ENCODE measurements at places on chromosomes 5 and 9. TPM values are rescaled to one million over a fixed set of nuclear protein-coding genes. Genes with fewer than 3 reads are reported as not detected.

Gene CER1
- total RNA-seq = not detected

GRCh38 chr5:96703995-96704394 is 41.8 kb downstream of the CAST start:
- peaks cover 4% of the 10 kb centered on the region for H3K36me3 ChIP-seq
- H3K27me3 ChIP-seq = no peaks in the 10 kb centered on the region
- no peak for DNase-seq
- H3K27ac ChIP-seq = peak overlapping the region; percentile 27
- H3K4me1 ChIP-seq = peaks cover 27% of the 10 kb centered on the region

- H3K4me3 ChIP-seq = peak overlapping the region; percentile 98
- no peaks in the 10 kb centered on the region for H3K27me3 ChIP-seq
- H3K36me3 ChIP-seq = peaks cover 48% of the 10 kb centered on the region
- peak overlapping the region; percentile 96 for H3K27ac ChIP-seq
- H3K4me1 ChIP-seq = peaks cover 61% of the 10 kb centered on the region
- peak; percentile 49 for DNase-seq
Measured at GRCh38 chr9:32524892-32525708, 896 bp downstream of the RIGI start.

DNA sequence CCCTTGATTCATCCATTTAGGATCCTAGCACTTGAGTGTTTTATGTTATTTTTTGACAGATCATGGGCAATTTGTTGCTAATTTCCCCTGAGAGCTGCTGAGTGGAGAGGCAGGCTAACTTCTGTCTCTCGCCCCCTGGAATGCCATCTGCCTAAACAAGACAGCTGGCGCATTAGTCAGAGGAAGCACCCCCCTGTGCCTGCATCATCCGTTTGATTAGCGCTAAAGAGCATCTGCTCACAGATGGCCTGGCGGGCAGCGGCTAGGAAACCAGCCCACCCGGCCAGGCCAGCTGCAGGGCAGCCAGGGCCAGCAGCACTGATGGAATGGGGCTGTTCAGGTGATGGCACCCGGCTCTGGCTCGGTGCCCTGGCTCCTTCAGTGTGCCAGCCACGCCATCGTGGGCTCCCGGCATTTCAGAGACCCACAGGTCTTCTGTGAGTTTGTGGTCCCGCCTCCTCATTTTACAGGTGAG is 22.9 kb upstream of the ASS1 start:
- H3K4me1 ChIP-seq = no peaks in the 10 kb centered on the region
- no peaks in the 10 kb centered on the region for H3K27me3 ChIP-seq
- no peak overlapping the region for H3K4me3 ChIP-seq
- H3K36me3 ChIP-seq = no peaks in the 10 kb centered on the region
- H3K27ac ChIP-seq = no peak overlapping the region

DNA sequence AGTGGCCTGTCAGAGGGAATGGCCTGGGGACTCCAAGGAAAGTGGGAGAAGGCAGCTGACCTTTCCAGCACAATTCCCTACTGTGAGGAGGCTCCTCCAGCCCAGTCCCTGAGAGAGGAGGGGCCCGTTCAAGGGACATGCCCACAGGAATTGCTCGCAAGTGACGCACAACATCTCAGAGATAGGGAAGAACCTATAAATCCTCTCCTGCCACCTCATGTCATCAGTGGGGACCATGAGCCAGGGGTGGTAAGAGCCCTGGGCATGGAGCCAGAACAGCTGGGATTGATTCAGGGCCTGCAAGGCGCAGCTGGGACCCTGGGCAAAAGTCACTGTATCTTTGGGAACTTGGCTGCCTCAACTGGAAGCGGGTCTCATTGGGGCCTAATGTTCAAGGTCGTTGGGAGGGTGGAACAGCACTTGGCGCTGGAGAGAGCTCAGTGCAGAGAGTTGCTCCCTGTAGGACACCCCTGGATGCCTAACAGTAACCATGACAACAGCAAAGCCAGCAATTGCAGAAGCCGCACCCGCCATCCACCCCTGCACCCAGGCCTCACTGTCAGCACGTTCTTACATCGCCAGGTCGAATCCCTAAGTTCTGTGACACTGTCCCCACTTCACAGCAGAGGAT is 41.3 kb upstream of the ORM1 start:
- H3K36me3 ChIP-seq = no peaks in the 10 kb centered on the region
- DNase-seq = no peak
- no peaks in the 10 kb centered on the region for H3K27me3 ChIP-seq
- H3K4me1 ChIP-seq = peaks cover 2% of the 10 kb centered on the region
- H3K4me3 ChIP-seq = no peak overlapping the region
